ENCODE measurements at places on chromosomes 7 and 10.

DNA sequence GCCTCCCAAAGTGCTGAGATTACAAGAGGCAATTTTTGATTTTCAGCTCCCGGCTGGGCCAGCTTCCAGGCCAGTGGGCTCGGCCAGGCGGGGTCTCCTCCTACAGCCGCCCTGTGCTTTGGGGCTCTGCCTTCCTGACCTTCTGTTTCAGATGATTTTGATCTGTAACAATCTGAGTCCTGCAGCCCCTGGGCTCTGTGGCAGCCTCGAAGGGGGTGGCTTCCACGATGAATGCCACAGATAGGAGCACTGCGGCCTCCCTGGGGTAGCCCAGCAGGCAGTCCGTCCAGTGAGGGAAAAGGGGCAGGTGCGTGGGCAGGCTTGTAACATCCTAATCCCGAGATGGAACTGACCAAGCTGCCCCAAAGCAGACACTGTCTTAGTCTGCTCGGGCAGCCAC is 177.5 kb downstream of the DNAJB6 start:
- DNase-seq, result no peak

- DNase-seq, result no peak
Measured at GRCh38 chr7:33195264-33195663, 65.9 kb downstream of the BBS9 start.

- DNase-seq, result no peak
Measured at GRCh38 chr10:68137171-68137570, 27.9 kb downstream of the MYPN start.

DNA sequence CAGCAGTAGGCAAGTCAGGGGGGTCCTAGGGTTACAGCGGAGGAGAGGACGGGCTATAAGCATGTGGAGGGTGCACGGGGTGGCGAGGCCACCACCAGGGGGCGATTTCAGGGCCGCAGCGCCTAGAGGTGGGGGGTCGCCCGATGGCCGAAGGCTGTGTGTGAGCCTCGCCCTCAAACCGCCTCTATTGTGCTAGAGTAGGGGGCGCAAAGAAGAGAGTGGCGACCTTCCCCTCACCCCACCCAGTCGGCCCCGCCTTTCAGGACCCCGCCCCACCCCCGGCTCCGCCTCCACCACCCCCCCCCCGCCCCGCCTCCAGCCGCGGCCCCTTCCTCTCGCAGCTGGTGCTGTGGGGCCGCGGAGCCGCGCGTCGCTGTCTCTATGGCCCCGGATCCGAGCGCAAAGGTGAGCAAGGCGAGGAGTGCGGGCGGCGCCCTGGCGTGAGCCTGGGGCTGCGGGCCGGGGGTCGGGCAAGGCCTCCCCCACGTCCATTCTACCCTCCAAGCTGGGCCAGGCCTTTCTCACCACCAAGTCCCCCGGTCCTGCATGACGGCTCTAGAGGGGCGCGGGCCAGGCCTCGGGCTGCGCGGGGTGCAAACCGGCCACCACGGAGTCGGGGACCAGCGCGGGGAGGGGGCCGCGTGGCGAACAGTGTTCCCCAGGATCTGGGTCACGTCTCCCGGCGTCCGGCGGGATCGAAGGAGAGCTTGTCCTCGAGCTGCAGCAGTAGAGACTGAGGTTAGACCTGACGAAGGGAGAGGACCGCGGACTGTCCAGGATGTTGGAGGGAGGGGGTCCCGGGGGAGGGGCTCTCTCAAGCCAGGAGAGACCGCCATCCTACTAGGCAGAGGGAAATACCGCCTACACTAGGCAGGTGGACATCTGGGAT is at the start of gene SEMA4G:
SEMA4G (plus strand) TSS at position 318 of the 889 bp plus-strand sequence. CDS start 3,409 bp downstream, outside the sequence.
- DNase-seq, result peak; percentile 50

GRCh38 chr10:33377658-33378025 is 43.2 kb upstream of the NRP1 start:
- DNase-seq, result no peak

GRCh38 chr10:31000867-31001266 is 30.8 kb downstream of the ZNF438 start:
- no peak for DNase-seq

- peak; percentile 78 for DNase-seq
Measured at GRCh38 chr7:100545360-100546128, 6.5 kb downstream of the AGFG2 start.

DNA sequence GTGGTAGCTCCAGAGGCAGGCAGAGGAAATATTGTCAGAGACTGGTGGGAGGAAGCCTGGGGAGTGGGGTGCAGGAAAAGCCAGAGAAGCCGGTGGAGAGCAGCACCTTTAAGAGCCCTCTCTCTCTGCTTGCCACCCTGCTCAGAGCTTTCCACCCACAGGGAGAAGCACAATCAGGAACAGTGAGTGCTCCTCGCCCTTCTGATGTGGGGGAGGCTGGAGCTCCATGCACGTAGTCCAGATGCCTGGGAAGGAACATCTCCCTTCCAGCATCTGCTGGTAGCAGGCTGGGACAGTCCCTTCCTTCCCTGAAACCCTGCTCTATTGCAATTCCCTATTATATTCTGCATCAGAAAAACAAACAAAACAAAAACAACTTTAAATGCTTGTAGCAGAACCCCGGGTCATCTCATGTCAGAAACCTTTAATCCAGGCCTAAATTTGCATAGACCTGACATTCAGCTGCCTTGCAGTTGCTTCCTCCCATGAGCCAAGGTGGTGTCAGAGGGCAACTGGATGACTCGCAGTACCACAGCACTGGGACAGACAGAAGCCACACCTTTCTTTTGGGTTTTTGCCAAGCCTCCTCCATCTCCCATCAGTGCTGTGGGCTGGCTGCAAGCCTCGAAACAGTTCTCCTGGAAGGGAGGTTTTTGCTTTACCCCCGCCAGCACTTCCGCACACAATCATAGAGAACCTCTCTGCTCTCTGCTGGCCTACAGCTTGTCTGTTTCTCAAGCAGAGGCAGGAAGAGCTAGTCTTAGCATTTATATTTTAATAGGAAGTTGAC is 13.1 kb downstream of the AVPI1 start:
- peak; percentile 22 for DNase-seq

DNA sequence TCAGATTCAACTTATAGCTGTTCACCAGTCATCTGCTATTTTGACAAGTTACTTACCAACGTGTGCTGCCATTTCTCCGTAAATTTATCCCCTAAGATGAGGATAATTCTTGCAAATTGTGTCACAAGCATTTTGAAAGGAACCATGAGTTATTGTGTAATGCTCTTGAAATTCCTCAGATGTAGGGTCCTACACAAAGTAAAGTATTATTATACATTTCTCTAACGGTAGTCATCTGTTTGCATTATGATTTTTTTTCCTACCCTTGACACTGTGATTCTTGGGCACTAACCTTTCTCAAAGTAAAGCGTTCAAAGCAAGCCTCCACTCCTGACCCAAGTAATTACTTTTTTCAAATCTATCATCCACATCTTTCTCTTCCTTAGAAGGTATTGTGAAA is 8.1 kb downstream of the HERC4 start:
- DNase-seq, result no peak

- no peak for DNase-seq
Measured at GRCh38 chr7:114567416-114567815, 152.8 kb downstream of the FOXP2 start.

DNA sequence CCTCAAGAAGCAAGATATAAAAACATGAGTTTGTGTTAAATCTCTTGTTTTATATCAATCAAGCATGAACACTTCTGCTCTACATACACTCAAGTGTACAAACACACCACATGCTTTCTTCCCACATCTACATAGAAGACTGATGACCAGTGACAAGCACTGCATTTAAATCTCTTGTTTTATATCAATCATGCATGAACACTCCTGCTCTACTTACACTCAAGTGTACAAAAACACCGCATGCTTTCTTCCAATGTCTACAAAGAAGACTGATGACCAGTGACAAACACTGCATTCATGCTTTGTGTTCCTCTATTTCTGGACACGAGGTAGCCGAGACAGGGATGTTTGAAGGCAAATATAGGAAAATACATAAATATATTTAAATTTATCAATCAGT is 642.0 kb upstream of the PFKP start:
- no peak for DNase-seq

DNA sequence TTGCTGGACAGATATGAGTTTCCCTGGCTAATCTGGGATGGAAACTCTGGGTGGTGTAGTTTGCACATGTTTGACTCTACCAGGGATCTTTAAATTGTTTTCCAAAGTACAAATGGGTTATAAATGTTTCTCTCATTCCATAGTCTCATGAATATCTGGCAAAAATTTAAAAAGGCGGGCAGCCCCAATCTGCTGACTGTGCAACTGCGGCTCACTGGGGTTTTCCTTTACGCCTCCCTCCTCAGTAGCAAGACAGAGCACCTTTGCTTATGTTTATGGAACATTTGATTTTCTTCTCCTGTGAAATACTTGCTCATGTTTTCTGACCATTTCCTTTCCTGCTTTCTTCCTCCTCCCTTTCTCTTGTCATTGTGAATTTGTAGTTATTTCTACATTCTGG is 105.0 kb downstream of the ADAM12 start:
- no peak for DNase-seq

Measured in activated naive CD8-positive, alpha-beta T cell treated with anti-CD3 and anti-CD28 coated beads for 36 hours (primary cell).